ENCODE measurements at places on chromosomes 7 and 10.

- no peak for DNase-seq
Observed at GRCh38 chr10:104391150-104391968, 37.7 kb downstream of the CFAP58 start.

DNA sequence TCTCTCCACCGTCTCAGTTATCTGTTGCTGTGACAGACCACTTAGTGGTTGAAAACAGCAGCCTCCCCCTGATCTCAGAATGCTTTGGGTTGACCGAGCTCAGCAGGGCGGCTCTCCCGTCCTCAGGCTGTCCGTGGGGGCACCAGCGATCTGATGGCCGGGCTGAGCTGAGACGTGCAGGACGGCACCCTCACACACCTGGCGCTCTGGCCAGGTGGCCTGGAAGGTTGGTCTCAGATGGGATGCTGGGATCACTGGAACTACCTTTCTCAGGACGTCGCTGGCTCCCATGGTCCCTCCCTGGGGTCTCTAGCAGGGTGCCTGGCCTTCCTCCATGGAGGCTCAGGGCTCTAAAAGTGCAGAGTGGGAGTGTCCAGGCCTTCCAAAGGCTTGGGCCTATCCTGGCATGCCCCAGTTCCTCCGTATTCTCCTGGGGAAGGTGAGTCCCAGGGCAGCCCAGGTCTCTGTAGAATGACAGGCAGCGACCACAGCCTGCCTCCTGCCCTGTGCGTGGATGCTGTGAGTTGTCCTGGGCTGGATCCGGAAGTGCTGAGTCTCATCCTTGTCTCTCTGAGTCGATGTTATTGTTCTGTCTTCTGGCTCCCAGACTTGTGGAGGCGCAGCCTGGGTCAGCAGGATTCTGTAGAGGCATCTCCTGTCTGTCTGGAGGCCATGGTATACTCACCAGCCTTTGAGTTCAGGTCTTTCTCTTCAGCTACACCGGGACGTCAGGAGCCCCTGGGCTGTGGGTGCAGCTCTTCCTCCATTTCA lies 12.2 kb upstream of the PWWP2B start:
- DNase-seq: no peak

GRCh38 chr10:22647244-22647643 lies 67.1 kb downstream of the PIP4K2A start:
- DNase-seq: no peak

DNA sequence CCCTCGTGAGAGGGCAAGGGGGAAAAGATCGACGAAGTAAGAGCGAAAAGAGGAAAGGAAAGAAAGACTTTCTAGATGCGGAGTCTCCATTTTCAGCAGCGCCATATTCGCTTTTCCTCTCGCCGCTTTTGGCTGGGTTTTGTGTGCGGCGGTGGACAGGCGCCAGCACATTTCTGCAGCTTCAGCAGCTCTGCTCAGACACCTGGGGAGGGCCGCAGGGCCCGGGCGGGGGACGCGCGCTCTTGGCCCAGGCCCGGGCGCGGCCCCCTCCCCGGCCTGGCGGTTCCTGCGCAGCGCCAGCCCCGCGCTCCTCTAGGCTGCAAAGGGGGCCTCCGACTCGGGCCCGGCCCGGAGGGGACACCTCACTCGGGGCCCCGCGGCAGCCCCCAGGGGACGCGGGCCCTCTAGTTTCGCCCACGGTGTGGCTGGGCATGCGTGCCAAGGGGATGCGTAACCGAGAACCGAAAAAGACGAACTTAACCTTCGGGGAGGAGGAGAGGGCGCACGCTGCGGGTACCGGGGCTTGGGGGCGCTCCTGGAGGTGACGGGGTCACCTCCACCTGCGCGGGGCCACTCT lies 34.5 kb upstream of the EBLN1 start:
- DNase-seq: no peak

DNA sequence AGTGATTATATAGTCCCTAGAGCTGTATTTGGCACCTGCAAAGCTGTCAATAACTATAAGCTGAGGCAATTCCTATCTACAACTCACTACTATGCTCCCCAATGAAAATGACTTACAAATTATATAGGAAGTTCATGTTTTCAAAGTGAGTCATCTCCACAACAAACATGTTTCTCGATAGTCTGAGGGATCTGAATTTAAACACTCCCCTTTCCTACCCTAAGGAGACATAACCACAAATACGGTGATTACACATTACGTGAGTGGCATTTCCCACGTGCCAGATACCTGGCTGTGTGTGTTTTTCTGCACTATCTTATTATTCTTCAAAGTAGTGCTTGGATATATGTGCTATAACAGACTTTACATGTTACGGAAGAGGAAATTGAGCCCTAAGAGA lies 122.5 kb upstream of the C1QL3 start:
- DNase-seq: peak; percentile 26

GRCh38 chr10:97664282-97664850 lies 22.7 kb downstream of the AVPI1 start:
- peak; percentile 95 for DNase-seq

GRCh38 chr10:78041170-78042057 lies 7.8 kb downstream of the RPS24 start:
- no peak for DNase-seq

GRCh38 chr7:110522061-110522760 lies 568.7 kb upstream of the LRRN3 start:
- DNase-seq: no peak

DNA sequence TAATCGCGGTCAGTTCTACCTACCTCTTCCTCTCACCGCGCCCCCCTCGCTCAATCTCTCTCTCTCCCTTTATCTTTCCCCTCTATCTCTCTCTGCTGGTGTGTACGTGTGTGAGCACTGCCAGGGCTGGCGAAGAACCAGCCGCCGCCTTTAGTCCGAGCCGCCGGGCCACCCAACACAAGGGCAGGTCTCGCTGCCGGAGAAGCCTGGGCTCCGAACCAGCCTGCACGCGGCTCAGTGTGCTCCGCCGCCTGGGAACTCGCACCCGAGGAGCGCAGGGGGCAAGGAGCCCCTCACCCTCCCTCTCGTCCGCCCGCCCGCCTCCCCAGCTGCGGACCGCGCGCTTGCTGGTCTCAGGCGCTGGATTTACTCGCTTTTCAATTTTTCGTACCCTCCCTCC lies 1.7 kb downstream of the NXPH1 start:
- no peak for DNase-seq

- no peak for DNase-seq
Observed at GRCh38 chr10:116151076-116151475, 121.9 kb downstream of the GFRA1 start.

DNA sequence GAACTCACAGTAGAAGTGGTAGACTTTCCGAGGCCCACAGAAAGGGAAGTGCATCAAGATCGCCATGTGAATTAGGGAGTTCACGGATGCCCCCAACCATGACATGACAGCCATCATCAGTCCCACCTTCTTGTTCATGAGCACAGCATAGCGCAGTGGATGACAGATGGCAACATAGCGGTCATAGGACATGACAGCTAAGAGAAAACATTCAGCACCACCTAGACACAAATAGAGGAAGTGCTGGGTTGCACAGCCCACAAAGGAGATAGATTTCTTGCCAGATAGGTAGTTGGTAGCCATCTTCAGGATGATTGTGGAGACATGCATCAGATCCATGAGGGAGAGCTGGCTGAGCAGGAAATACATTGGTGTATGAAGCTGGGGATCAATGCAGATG lies 342 bp downstream of the OR2AE1 start:
- DNase-seq: peak; percentile 40

DNA sequence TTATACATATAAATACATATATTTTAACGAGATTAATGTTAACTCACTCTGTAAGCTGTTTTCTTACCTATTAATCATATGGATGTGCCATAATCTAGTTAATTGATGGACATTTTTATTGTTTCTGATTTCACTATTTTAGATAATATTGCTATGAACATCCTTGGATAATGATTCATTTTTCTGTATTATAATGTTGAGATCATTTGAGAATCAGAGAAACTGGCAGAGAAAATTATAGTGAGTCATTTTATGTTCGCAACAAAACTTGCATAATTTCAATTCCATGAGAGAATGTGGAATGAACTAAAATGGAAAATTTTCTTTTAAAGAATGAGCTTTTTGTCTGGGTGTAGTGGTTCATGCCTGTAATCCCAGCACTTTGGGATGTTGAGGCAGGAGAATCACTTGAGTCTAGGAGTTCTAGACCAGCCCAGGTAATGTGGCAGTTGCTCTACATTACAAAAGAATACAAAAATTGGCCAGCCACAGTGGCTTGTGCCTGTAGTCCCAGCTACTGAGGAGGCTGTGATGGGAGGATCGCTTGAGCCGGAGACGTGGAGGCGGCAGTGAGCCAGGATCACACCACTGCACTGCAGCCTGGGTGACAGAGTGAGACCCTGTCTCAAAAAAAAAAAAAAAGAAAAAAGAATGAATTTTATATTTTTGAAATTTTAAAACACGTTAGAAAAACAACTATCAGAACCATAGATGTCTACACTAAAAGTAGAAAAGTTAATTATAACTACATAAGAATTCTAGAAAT lies 40.5 kb downstream of the PAPSS2 start:
- DNase-seq: no peak

DNA sequence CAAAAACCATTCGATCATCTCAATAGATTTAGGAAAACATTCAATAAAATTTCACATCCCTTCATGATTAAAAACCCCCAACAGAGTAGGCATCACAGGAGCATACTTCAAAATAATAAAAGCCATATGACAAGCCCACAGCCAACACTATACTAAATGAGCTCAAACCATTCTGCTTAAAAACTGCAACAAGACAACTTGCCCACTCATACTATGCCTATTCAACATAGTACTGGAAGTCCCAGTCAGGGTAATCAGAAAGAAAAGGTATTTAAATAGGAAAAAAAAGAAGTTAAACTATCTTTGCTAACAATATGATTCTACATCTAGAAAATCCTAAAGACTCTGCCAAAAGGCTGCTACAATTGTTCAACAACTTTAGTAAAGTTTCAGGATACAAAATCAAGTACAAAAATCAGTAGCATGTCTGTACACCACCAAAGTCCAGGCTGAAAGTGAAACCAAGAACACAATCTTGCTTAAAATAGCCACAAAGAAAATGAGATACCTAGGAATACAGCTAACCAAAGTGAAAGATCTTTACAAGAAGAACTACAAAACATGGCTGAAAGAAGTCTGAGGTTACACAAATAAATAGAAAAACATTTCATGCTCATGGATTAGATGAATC lies 882.6 kb downstream of the GRM8 start:
- peak; percentile 41 for DNase-seq

DNA sequence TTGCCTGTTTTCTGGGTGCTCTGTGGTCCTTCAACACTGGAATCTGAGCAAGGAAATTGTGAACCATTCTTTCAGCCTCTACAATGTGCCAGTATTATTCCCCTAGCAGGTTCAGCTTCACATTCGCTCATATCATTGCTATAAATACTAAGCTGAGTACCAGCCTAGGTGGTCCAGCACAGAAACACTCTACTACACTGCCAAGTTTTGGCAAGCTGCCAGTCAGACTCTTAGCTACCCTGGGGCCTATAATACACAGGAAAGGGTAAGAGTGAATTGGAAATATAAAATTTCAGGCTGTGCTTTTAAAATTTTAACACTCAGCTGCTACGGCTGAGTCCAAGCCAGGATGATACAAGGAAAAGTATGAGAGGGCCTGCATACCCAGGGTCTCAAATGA lies 49.9 kb upstream of the PPP1R3A start:
- DNase-seq: no peak

- no peak for DNase-seq
Observed at GRCh38 chr10:73407495-73407894, 6.4 kb downstream of the ANXA7 start.

GRCh38 chr10:79275431-79275851 lies 71.8 kb upstream of the PPIF start:
- no peak for DNase-seq

DNA sequence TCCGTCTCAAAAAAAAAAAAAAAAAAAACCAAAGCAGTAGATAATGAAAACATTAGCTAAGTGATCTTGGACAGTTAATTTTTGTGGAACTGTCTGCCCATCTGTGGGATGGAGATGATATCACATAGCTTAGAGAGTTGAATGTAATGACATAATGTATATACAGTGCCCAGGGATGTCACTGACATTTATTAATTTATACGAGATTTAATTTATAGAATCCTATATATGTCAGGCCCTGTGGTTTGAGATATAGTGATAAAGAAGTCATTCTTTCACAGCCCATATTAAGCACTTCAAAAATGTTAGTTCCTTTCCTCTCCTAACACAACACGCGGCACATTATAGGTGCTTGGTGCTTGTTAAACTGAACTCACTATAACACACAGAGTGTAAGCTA lies 4.0 kb downstream of the ENO4 start:
- DNase-seq: no peak

GRCh38 chr7:44231088-44231487 lies 30.3 kb downstream of the YKT6 start:
- DNase-seq: no peak

DNA sequence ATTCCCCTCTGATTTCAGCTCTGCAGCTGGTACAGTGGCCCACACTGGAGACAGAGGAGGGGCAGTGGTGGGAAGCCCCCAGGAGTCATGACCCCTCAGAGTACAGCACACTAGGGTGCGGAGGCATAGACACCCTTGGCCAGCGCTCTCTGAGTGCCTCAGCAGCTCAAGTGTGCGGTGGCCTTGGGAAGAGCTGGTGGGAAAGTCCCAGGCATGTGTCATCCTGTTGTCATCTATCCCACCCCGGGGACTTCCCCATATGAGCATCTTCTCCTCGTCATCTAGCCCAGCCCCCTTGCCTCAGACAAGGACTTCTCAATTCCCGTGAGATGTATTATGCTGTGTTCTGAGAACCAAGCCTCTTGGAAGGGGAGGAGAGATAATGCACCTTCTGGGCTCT lies 15.6 kb upstream of the PPIF start:
- peak; percentile 75 for DNase-seq

- no peak for DNase-seq
Observed at GRCh38 chr10:60798031-60798430, 19.8 kb downstream of the CDK1 start.

DNA sequence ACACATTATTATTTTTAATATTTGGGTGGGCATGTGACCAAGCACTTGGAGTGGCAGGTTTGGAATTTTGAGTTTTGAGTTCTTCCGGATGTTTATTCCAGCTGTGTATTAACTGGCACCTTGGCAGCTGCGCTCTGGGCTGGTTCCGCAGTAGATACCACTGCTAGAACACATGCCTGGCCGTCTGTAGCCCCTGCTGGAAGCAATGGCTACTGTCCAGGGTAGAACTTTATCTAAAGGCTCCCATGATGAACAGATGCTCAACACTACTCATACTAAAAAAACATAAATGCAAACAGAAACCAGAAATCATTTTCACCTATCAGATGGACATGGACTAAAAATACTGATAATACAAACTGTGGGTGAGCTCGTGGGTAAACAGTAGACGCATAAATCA lies 19.4 kb upstream of the SH3PXD2A start:
- no peak for DNase-seq

Data from OCI-M1 (cell line).